Left cardiac atrium (tissue), 4 donors: ENCODE measurements at places on chromosomes 2 and 18. TPM values are rescaled to one million over a fixed set of nuclear protein-coding genes. Genes with fewer than 3 reads are reported as not detected.

TRAF3IP1 gene
- total RNA-seq: 12.1 TPM

GRCh38 chr2:7476371-7476770, 559.2 kb downstream of the RNF144A start:
- DNase-seq: no peak

DNA sequence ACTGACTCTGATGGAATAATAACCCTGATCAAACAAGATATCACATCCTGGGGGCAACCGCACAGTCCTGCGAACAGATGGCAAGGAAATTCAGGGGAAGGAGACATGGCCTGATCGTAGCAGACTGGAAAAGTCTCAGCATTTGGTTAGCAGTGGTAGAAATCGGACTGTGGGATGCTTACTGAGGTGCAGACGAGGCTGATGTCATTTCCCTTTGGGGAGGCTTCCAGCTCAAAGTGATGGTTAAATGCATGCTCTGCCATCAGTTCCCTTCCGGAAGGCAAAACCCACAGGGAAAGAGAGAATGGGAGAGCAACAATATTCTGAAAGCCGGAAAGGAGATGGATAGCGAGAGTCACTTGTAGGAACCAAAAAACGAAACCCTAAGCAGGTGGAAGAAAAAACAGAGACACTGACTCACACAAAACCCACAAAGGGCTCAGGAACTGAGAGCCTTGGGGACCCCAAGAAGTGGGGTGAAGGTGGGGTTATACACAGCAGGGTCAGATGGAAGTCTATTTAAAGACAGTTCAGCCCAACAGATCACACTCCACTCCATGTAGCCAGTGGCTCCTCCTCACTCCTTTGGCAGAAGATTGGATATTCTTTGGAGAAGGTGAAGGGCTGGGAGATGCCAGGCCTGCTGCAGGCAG, 93.1 kb downstream of the INPP5D start:
- no peak for DNase-seq

DNA sequence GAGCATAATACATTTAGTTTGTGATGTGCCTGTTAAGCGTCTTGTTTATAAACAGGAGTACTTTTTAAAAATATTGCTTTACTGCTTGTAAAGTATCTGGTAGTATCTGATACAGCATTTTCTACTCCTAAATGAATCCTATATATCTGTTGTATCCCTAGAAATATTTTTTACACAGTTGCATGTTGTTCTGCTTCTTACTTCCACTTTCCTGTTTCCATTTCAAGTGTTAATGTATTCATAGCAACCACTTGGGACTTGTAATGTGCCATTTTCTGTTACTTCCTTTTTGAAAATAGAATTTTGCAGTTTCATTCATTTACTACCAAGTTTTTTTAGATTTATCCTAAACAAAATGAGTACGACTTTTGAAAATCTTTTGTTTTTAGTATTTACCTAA, 24.9 kb downstream of the CCNT2 start:
- DNase-seq: no peak

GRCh38 chr18:42548493-42548892, 567.0 kb downstream of the RIT2 start:
- DNase-seq: no peak
